Posterior cingulate gyrus (tissue), 11 donors: ENCODE measurements at places on chromosomes 11 and 22.

- DNase-seq, result no peak
Measured at GRCh38 chr11:85815186-85815931, 4.4 kb upstream of the SYTL2 start.

GRCh38 chr11:6900327-6900999, 8.2 kb upstream of the OR2D2 start:
- no peak for DNase-seq

DNA sequence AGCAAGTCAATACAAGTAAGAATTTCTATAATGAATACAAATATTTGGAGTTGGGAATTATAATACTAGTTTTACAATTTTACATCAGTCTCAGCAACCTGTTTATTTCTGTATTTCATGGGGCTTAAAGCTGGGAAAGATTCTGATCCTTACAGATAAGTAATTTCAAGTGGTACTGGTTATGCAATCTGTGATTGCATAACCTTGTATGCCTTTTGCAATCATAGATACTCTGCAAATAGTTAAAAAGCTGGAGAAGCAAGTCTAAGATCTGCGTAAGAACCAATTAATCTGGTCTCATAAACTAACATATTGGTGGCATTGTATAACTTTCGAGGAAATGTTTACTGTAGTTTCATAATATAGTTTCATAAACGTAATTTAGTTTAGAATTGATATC, 198.3 kb upstream of the PGR start:
- no peak for DNase-seq

DNA sequence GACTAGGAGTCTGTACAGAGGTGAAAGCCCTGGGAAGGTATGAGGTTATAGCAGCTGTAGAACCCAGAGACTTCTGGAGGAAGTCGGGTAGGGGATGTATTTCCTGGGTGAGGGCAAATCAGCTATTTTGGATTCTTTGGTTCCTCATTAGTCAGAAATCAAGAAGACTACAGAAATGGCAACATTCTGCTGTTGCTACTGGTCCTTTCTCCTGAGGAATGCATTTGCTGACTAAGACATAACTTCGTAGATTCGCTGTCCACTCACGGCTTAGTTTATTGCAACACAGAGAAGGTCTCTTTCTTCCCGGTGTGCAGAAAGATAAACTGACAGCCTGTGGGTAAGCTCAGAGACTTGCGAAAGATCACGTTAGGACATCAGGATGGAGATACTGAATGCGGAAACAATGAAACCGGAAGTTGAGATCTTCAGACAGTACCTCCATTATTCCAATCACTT, 25.3 kb upstream of the SESN3 start:
- no peak for DNase-seq

GRCh38 chr22:21734540-21735199, 924 bp downstream of the YPEL1 start:
- DNase-seq, result no peak

DNA sequence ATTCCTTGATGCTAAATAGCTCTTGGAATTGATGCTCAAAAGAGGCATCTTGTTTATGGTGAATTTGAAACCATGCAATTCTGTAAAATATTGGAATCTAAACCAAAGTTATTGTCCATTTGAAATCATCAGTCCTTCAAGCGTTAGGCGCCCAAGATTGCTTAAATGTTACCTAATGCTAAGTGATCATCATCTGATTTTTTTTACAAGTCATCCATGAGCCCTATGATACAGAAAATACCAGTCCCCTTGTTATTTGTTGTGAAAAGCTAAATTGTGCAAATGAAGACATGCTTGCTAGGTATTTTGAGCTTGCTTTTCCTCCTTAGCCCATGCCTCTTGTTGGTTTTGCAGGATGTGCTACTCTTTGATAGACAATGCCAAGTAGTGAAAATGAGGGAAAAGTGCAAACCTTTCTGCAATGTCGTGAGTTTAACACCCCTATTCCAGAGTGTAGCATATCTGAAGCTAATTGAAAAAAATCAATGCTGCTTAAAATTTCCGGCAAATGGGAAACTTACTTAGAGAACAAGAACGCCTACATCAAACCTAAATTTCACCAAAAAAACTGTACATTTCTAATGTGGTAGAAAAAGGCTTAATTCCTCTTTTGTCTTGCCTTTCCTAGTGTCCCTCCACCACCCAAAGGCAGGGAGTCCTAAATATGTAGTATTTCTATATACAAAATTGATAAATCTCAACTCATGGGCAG, 1.9 kb downstream of the GRK3 start:
- DNase-seq, result no peak

GRCh38 chr22:22682807-22683667, 38.6 kb downstream of the GGTLC2 start:
- no peak for DNase-seq

- DNase-seq, result no peak
Measured at GRCh38 chr11:32039149-32039548, 51.7 kb upstream of the RCN1 start.

DNA sequence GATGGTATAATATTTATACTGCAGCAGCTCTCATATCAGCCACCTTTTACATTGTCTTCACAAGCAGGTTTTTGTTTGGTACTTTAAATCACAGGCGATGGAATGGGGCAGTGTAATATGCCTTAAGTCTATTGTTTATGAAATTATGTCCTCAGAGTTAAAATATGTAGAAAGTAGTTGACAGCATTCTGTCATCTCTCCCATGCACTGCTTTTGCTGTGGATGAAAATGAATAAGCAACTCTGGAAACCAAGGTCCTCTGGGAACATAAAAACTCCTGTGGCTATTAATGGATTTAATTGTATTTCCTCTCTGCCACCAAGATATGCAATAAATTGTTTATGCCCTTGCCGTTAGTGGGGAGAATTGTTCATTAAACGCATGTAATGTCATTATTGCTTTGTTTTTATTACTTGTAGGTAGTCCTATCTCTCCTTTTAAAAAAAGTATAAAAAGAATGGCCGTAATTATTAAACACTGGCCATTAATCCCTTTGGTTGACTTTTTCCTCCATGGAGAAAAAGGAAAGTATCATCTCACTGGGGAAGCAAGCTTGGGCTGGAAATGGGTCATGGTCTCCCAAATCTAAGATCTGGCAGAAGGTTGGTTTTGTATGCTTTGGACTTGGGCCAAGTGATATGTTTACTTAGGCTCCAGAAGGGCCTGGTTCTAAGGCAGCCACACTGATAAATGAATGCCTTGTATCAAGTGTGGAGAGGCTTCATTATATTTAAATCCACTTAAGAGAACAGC, 13.1 kb downstream of the PACS1 start:
- no peak for DNase-seq

- DNase-seq, result no peak
Measured at GRCh38 chr11:26245046-26245445, 86.9 kb upstream of the ANO3 start.

DNA sequence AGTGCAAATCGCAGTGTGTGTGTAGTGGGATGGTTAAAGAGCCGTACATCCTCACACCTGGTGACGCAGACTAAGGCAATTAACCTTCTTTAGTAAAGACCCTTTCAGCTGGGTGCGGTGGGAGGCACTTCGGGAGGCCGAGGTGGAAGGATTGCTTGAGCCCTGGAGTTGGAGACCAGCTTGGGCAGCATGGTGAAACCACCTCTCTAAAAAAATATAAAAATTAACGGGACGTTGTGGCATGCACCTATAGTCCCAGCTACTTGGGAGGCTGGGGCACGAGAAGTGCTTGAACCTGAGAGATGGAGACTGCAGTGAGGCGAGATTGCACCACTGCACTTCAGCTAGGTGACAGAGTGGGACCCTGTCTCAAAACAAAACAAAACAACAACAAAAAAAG, 31.5 kb downstream of the ZBTB16 start:
- DNase-seq, result no peak

DNA sequence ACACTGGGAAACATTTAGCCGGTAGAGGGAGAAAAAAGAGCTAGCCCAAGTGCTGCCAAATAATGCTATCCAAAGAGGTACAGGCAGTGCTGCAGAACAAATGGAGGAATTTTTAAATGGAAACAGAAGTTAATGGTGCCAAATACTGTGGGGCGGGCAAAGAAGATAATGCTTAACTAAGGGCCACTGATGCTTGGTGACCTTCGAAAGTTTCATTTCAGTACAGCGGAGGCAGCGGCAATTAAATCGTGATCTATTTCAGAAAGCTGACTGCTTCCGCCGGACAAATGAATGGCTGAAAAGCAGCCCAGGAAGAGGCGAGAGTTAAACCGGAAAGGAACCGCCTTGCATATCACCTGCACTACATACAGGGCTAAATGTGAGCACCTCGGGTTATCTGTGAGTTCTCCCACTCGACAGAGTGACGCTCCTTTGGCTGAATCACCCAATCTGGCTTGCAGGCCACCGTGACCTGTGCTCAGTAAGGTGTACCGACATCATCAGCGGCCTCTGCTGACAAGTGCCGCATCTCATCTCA, 42.1 kb downstream of the CADM1 start:
- no peak for DNase-seq
